Neural crest cell (in vitro differentiated cells): ENCODE measurements at places on chromosomes 7 and 10. TPM values are rescaled to one million over a fixed set of nuclear protein-coding genes. Genes with fewer than 3 reads are reported as not detected.

The TRPV5 gene
- total RNA-seq: 0.07 TPM in 1 of 2 replicates, not detected in the other

The VSTM4 gene
- 2.2 and 2.3 TPM in 2 replicates for total RNA-seq

DNA sequence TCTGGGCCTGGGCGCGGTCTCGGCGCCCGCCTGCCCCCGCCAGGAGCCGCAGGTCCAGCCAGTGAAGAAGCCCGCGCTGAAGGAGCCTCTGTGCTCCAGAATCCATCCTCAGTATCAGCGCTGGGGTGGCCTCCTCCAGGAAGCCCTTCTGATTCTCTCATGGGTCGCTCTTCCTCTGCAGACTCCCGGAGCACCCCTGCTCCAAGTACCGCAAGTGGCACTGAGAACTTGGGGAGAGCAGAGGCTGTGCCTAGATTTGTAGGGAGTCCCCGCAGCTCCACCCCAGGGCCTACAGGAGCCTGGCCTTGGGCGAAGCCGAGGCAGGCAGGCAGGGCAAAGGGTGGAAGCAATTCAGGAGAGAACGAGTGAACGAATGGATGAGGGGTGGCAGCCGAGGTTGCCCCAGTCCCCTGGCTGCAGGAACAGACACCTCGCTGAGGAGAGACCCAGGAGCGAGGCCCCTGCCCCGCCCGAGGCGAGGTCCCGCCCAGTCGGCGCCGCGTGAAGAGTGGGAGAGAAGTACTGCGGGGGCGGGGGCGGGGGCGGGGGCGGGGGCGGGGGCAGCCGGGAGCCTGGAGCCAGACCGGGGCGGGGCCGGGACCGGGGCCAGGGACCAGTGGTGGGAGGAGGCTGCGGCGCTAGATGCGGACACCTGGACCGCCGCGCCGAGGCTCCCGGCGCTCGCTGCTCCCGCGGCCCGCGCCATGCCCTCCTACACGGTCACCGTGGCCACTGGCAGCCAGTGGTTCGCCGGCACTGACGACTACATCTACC is at the start of gene ALOX5:
ALOX5 (plus strand) TSS at position 641 of the 774 bp plus-strand sequence; CDS start at position 705, 64 bp downstream.
- DNase-seq: no peak

The ASZ1 gene
- not detected in 2 replicates for total RNA-seq

- DNase-seq: peak; percentile 12
These were observed 4.2 kb downstream of the AFAP1L2 start for GRCh38 chr10:114400091-114400490.

The SRRM3 gene
- 4.6 and 4.9 TPM in 2 replicates for total RNA-seq

DNA sequence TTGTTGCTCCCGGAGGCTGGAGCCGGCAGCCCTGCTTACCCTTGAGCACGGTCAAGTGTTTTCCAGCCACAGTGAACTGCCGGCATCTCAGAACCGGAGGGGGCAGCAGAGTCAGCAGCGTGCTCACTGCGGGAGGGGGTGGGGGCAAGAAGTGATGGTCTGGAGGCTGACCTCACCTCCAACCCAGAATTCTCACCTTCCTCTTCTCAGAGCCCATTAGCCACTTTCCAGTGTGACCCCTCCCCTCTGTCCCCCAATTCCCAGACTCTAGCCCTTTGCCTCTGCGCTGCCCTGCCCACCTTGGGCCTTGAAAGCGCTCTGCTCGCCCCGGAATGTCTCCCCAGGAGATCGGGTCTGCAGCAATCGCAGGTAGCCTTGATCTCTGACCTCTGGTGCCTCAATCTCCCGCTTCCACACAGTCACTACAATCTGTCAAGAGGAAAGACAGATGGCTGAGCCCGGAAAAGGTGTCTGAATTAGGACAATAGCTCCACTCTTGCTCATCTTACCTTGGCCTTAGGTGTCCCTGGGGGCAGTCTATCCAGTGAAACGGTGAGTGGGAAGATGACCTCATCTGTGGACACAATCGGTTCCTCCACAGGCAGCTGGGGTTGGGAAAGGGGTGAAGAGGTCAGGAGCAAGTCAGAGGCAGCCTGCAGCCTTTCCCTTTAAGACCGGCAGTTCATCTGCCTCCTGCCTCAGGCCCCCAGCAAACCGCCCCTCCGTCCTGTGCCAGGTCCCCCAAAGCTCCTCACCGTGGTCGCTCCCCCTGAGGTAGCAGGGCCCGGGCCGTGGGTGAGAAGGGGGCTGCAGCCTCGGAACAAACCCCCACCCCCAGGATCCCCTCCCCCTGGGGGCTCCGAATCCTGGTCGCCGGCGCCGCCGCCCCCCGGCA is 942 bp downstream of the TRAPPC14 start:
- no peak for DNase-seq

- DNase-seq: no peak
These were observed 75.5 kb upstream of the TRIL start for GRCh38 chr7:29033584-29033983.

The PCLO gene
- 3.5 TPM in 2 replicates for total RNA-seq

- peak; percentile 88 for DNase-seq
These were observed 76.1 kb upstream of the CPXM2 start for GRCh38 chr10:123967626-123968243.

DNA sequence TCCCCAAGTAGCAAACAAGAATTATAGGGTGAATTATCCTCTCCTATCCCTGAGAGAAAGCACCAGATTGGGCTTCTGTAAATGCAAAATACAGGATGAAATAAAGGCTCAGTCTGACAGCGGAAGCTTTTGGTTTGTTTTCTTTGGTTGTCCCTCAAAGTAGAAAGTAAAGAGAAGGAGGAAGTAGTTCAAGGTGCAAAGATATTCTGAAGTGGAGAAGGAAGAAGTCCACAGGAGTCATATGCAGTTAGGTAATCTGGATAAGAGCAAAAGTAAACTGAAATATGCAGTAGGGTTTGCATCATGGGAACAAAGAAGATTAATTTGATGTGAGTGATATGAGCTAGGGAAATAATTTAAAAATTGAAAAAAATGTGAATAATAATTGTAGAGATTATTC is 1071.9 kb downstream of the CNTNAP2 start:
- no peak for DNase-seq

- DNase-seq: no peak
These were observed 444.0 kb upstream of the NFE2L3 start for GRCh38 chr7:25707768-25708620.

- no peak for DNase-seq
These were observed at the start of gene FAM180A for GRCh38 chr7:135748770-135749169. Gene FAM180A, minus strand, starts transcription at chr7:135748813. Its CDS starts 233 bp downstream, at chr7:135748580.

DNA sequence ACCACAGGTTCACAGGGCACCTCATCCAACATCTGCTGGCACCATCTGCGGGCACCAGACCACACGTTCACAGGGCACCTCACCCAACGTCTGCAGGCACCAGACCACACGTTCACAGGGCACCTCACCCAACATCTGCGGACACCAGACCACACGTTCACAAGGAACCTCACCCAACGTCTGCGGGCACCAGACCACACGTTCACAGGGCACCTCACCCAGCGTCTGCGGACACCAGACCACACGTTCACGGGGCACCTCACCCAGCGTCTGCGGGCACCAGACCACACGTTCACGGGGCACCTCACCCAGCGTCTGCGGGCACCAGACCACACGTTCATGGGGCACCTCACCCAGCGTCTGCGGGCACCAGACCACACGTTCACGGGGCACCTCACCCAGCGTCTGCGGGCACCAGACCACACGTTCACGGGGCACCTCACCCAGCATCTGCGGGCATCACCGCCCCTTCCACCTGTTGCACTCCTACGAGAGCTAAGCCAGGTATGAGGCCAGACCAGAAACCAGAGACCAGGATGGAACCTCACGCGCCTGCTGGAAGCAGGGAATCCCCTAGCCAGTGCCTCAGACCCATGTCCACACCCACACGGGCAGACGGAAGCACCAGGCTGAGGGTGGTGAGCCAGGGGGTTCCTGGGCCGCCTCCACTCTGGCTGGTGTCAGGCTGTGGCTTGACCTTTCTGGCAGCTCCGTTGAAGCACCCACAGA is 182.8 kb downstream of the MAD1L1 start:
- no peak for DNase-seq

The ARMH3 gene
- 24.4 TPM in 2 replicates for total RNA-seq

The STEAP2 gene
- total RNA-seq: 1.1 and 1.6 TPM in 2 replicates

DNA sequence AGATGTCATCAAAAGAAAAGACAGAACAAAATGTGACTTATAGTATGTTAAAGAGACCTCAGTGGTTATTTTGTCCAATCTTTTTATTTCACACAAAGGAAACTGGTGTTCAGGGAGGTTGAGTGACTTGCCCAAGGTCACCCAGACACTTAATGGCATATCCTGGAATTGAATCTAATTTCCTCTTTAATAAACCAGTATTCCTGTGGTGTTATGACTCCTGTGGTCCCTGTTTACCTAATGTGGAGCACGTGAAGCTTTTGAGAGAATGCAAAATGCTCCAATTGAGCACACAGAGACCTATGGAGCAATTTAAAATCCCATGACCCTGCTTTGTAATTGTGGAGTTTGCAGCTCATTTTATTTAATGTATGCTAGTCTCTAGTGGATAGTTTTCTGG is 251.9 kb downstream of the REEP3 start:
- DNase-seq: no peak

DNA sequence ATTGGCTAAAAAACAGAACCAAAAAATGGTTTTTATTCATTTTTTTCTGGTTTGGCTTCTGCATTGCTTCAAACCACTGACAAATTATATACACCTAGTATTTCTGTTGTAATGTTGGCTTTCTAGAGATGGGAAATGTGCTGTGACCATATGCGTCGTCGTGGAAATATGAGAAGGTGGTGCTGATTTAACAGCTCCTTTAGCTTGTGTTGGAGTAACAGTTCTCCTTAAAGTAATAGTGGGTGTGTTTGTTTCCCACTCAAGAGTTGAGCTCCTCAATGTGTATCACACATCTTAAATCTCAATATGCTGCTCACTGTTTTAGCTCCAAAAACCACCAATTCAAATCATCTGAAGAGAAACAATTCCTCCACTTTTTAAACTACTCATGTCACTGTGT is 196.4 kb downstream of the LHFPL3 start:
- DNase-seq: no peak

DNA sequence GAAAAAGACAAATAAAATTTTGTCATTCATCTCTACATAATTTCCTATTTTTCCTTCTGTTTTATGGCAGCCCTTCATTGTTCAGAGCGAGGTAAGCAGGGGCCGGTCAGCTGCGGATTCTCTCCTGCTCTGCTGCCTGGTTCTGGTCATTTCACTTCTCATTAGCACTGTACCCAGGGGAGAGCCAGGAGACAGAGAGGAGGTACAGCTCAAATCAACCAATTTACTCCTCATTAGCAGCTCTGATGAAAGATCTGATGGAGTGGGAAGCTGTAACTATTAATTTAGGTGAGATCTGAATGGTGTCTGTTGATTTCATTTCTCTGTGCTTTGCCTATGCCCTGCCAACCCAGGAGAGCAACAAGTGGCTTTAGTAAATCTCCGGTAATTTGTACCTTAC is 241.5 kb upstream of the PFKP start:
- no peak for DNase-seq

The LIPM gene
- not detected in 2 replicates for total RNA-seq

- DNase-seq: peak; percentile 46
These were observed 778 bp upstream of the TRIM8 start for GRCh38 chr10:102643336-102644065.

GRCh38 chr10:65628493-65629139 is 1297.2 kb upstream of the LRRTM3 start:
- DNase-seq: no peak

The PLAU gene
- 3.5 and 4.2 TPM in 2 replicates for total RNA-seq

GRCh38 chr10:96831200-96831866 is 765 bp upstream of the LCOR start:
- DNase-seq: no peak

DNA sequence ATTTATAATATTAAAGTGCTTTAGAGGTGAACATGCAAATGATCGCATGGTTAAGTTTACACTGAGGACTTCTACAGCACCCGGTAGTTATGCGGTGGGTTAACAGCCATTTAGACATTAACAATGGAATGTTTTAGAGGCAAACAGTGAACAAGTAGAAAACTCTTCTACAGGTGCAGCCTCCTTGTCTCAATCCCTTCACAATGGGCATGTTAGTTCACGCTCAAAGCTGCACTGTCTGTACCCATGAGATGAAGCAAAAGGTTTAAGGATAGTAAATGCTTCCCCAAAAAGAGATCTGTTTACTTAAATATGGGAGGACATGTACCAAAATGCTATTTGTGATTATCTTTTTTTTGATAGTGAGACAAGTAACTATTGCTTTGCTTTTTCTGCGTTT is 25.1 kb downstream of the PUS7 start:
- no peak for DNase-seq

The HOXA7 gene
- total RNA-seq: 7.1 and 8.8 TPM in 2 replicates

GRCh38 chr7:55244006-55244745 is 121.0 kb upstream of the LANCL2 start:
- DNase-seq: no peak

GRCh38 chr10:86706401-86706841 is 38.1 kb downstream of the LDB3 start:
- no peak for DNase-seq

The NUTM2E gene
- total RNA-seq: 1.6 and 2.0 TPM in 2 replicates

GRCh38 chr10:79482741-79483140 is 29.6 kb upstream of the EIF5AL1 start:
- DNase-seq: no peak

The SLC18A2 gene
- 0.05 and 0.07 TPM in 2 replicates for total RNA-seq

The LIPN gene
- total RNA-seq: not detected in 2 replicates

DNA sequence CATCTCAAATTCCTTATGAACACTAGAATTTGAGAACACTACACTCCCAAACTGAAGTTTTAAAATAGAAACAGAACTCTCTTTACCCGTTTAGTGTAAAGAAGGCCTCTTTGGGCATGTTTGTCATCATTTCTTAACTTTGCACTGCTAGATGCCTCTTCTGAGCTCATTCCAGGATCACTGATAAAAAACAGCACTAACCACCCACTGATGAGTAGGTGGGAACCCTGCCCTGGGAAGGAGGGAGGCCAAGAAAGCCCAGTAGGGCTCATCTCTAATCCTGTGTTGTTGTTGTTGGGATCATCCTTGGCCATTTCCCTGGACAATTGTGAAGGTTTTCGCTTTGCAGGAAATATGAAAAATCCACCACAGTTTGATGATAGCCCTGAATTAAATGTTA is 68.2 kb downstream of the CUBN start:
- no peak for DNase-seq

The PAOX gene
- total RNA-seq: 8.8 and 9.7 TPM in 2 replicates

DNA sequence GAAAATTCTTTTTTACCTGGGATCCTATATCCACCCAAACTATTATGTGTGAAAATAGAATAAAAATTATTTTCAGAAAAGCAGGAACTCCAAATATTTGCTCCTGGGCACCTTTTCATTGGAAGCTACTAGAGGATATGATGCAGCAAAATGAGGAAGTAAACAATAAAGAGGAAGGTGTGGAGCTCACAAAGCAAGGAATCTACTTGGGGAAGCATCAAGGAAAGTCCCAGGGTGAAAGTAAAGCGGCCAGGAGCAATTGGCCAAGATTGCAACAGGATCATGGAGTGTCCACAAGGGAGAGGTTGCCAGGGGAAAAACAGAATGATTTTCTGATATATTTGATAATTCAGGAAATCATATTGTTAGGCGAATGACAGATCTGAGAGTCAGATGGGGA is 80.8 kb downstream of the CARD11 start:
- no peak for DNase-seq

- DNase-seq: no peak
These were observed 595.9 kb downstream of the PTPRN2 start for GRCh38 chr7:157991761-157992160.

The PBLD gene
- total RNA-seq: 5.0 TPM in 2 replicates

DNA sequence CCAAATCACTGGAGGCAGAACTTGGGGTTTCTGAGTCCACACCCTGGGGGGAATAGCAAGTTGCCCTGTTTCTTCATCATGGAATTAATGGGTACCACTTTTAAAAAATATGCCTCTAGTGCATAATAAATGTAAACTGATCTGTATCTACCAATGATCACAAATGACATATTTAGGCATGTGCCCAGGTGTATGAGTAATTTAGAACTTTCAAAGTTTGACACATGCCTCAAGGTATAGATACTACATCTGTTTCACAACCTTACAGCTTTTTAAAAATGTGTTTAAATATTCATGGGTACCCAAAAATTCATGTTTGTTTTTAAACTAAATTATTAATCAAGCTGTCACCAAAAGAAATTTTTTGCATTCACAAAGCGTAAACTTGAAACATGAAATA is 226.0 kb downstream of the KIAA1217 start:
- DNase-seq: no peak
